AG04450 (cell line): ENCODE measurements at places on chromosomes 2 and 18.

DNA sequence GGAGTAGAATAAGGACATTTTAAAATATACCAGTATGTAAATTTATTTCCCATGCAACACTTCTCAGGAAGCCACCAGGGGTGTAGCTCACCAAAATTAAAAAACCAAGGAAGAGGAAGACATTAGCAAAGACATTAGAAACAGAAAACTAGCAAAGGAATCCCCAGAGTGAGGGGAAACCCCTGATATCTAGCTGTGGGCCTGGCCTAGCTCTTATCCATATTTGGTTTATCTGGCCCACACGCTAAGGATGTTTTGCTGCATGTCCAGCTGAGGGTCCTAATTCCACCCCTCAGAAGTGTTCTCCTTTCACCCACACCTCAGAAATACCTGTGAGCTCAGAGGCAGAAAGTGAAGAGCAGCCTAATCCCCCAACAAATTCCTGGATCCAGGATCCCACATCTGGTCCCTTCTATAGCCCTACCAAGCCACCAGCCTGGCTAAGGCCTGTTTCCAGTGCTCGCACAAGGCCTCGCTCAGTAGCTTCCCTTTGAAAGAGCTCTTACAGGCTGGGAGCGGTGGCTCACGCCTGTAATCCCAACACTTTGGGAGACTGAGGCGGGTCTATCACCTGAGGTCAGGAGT, 17.4 kb downstream of the OSBPL1A start:
- DNase-seq, result no peak

DNA sequence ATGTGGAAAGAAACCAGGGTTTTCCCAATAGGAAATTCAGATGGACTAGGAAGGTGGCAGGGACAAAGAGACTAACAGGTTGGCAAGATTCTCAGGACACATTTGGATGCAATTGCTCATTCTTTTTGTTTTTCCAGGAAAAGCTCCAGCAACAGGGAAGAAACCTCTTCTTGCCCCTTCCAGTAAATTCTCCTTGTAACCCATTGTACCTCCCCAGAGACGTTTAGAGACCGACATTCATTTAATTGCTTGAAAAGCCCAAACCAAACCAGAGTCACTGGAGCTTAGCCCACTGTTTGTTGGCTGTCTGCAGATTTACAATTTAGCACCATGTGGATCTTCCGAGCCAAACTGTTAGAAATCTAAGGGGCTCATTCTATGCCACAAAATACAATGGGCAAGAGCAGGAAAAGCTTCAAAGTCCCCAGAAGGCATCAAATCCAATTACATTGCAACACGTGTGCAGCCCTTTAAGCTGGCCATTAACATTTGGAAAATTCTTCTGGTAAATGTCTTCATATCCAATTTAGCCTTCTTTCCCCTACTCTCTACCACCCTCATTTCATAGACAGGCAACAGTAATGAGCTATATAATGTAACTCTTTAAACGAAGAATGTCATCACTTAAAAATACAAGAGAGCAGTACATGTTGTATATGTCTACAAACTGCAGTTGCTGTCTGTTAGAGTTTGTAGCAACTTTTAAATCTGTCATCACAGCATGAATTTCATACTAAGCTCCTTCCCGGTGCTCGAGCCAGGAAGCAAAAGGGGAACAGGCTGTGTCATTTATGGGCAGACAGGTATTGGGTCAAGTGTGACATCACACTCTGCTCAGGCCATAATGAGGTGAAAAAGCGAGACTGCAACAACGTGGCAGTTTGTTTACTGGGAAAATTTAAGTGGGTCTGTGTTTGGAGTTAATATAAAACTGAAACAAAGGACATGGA, 235.6 kb upstream of the HNRNPA3 start:
- no peak for DNase-seq

- no peak for DNase-seq
Observed at GRCh38 chr2:134758633-134759032, 39.8 kb upstream of the TMEM163 start.

DNA sequence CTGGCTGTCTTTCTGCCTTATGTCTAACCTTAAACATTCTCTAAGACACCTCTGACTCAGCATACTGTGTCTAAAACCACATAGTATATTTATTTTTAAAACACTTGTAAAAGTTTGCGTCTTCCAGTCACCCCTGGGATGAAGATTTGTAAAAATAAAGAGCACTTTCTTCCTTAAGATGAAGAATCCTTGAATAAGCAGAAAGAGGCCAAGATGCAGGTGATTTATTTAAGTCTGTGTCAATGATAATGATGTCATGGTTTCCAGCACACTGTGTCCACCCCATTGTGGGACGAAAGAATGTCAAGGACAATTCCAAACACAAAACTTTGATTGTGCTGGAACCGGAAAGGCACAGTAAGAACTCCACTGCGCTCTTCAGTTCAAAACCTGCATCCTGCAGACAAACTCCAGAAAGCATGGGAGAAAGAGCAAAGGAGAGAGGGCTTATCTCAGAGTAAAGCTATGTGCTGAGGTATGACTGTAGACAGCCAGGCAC, 92.9 kb downstream of the ZEB2 start:
- peak; percentile 29 for DNase-seq

DNA sequence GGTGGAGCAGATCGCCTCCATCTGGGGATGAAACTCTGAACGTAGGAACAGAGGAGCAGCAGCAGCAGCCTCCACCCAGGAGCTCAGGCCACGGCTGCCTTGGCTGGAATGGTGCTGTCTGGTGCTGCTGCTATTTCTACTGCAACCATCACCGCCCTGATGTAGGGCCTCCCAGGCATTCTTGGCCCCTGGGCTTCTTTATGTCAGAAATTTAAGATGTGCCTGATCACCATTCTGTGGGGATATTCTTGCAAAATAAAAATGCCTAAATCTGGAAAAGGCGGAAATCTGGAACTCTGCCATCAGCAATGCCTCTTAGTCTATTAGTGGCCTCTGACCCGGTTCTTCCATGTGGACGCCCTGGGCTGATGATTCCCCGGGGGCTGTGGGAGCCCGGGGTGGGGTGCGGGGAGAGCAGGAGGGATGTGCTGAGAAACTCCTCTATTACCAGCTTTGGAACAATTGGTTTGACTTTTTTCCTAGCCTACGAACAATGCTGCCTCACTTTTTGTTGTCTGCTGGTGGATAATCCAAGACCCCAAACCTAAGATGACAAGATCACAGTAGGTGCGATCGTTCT, 47.2 kb downstream of the FAM124B start:
- DNase-seq, result no peak

GRCh38 chr2:203688798-203689197, 17.6 kb upstream of the CD28 start:
- DNase-seq, result no peak

DNA sequence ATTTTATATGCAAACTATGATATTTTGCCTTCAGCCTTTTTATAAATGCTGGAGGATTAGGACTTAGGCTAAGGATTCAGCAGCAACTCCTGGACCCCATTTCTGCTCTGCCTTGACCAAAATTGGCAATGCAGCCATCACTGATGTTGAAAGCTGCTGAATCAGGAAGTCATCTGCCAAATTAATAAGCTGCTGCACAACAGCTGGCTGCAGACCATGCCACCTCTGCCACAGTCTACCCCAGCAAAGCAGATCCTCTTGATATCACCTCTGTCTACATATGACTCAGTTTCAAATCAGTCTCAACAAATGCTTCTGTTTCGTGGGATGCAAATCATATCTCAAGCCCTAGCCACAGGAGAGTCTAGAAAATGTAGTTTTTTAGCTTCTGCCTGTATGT, 7.1 kb upstream of the SOS1 start:
- no peak for DNase-seq

- DNase-seq, result no peak
Observed at GRCh38 chr2:65727381-65727780, 295.0 kb upstream of the SPRED2 start.

DNA sequence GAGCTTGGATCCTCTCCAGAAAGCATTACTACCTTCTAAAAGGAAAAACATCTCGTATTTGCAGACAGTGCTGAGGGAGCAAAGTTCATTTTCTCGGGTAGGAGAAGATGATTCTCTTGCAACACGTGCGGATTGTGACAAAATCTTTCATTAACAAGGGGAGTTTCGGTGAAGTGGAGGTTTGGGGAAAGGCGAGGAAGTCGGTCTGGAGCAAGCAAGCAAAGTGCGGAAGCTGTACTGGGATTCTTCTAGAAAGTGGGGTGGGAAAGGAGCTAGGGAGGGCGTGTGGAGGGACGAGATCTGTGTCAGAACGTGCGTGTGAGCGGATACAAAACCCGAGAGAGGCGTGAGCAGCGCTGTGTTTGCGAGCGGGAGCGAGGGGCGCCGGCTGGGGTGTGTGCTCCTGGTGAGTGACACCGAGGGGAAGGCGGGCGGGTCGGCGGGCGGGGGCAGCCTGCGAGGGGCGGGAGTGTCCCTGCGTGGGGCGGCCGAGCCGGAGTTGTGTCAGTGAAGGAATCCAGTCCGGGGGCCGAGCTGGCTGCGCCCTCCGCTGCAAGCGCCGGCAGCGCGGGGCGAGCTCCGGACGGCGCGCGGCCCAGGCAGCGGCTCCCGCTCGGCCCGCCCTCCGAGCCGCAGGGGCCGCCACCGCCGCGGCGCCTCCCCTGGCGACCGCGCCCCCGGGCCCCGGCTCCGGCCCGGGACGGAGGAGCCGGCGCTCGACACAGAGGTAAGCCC, at the start of gene SPATS2L:
TSS of gene SPATS2L (plus strand) at position 498 of the 735 bp plus-strand sequence. CDS start 82,552 bp downstream, outside the sequence.
- peak; percentile 78 for DNase-seq

- DNase-seq, result no peak
Observed at GRCh38 chr2:214139630-214140284, 271.1 kb upstream of the VWC2L start.

DNA sequence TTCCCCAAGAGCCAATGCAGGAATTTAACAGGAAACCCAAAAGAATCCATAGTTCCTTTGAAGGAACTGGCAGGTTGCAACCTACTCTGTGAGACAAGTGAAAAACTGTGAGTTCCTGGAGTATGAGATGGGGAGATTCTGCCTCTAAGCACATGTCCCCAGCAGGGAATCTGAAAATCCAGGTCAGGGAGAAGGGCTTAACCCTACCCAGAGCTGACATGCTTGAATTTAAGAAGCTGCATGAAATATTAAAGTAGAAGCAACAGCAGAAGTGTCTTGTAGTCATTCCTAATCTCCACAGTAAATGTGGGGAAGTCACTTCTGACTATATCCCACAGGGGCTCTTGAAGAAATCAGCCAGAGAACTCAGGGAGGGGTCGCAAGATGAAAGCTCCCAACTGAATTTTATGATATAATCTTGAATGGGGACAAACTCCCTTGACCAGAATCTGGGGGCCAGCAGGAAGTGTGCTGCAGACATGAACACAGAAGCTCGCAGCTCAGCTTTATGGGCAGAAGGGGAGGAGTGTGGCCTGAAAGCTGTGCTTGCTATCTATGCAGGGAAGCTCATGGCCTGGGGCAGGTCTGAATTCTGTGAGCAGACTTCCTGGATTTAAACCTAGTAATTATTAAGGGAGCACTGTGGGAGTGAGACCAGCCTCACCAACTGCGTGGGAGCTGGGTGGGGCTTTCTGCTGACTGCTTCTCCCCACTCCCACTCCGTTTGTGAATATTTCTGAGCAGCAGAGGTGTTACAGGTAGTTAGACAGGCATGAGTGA, 184.1 kb upstream of the KYNU start:
- no peak for DNase-seq

GRCh38 chr2:16466133-16466820, 199.4 kb downstream of the CYRIA start:
- DNase-seq, result no peak
